ENCODE measurements at places on chromosomes 3 and 15.
A peak's percentile ranks its signal among the peaks of the same experiment; 100 is the strongest.

- no peak for DNase-seq
These were observed 61.6 kb downstream of the DIPK2A start for GRCh38 chr3:144033240-144033589.

DNA sequence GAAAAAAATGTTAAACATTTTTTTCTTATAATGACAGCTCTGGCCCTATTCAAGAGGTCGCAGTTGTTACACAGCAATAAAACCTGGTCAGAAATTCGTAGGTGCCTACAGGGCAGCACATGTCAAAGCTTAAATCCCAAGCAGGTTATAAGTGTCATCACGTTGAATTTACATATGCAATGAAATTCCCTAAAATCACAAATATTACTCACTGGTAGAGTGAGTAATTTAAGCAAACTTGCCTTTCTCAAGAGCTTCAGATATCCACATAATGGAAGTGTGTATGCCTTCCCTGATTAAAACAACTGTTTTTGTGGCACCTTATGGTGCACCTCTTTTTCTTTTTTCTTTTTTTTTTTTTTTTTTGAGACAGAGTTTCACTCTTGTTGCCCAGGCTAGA lies 90.7 kb upstream of the FNDC3B start:
- no peak for DNase-seq

DNA sequence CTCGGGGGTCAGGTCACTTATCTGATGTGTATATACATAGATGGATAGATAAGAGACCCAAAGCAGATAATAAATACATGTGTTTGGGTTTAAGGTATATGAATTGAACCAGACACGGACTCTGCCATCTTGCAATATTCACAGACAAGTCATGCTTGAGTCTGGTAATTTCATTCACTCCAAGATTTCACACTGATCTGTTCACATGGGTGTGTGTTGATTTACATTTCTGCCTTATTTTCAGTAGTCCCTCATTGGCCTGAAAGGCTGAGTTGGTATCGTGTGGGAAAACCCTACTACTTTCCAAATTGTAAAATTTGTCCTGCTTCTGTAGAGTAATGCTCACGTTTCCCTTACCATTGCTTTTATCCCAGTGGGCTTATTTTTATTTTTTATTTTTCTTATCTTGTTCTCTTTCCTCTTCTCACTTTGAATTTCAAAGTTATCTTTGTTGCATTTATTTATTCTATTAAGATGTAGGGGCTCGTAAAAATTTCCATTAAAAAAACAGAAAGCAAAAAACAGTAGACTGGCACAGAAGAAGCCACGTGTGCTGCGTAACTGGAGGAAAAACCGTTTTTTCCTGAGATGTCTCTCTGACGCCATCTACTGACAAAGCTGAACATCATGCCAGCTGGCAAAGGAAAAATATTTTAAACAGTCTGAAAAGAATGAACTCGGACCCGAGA lies 10.8 kb upstream of the MFSD1 start:
- no peak for DNase-seq

GRCh38 chr15:99556011-99556410 lies 9.8 kb upstream of the MEF2A start:
- DNase-seq, result no peak

DNA sequence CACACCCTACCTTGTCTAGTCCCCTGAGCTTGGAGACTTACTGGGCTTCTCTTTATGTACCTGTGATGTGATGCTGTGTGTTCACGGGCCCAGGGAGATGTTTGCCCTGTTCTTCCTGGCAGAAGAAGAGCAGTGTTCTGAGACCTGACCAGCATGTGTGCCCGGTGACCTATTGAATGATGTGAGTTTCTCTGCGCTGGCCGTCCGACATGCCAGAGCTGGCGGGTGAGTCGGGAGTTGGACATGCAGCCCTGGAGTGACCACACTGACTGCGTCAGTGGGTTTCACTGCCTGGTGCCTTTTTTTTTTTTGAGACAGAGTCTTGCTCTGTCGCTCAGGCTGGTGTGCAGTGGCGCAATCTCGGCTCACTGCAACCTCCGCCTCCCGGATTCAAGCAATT lies 42.3 kb downstream of the CGNL1 start:
- no peak for DNase-seq

DNA sequence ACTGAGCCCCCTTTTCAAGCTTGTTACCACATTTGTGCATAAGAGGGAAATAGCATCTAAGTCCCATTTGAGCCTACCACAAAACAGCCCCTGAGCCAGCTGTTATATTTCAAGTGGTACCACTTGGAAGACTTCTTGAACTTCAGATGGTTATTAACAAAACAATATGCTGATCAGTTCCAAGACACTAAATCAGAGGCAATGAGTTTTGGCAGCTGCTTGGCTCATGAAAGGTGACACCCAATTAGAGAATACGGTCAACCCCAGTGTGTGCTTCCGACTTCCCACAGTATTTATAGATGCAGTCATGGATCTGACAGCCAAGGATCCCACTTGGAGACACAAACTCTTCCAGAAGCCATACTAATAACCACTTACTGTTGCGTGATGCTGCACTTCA lies 469.6 kb upstream of the PPP2R3A start:
- no peak for DNase-seq

GRCh38 chr3:48851407-48851806 lies 3.7 kb upstream of the PRKAR2A start:
- DNase-seq, result no peak

DNA sequence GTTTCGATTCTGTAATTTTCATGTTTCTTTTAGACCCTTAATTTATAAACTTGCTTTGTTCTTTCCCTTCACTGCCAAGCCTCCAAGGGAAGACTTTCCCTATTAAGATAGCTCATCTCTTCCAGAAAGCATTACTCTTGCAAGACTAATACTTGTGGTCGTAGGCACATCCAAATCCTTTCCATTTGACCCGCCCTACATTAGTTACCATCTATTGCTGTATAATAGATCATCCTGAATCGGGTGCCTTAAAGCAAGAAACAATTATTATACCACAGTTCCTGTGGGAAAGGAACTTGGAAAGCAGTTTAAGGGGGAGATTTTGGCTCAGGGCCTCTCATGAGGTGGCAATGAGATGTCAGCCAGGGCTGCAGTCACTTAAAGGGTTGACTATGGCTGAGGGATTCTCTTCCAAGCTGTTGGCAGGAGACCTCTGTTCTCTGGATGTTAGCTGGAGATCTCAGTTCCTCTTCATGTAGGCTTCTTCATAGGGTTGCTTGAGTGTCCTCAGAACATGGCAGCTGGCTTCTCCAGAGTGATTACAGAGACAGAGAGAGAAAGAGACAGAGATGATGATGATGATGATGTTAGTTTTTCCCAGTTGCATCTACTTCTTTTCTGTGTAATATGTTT lies 570.4 kb upstream of the TGFBR2 start:
- no peak for DNase-seq

GRCh38 chr3:113436809-113437208 lies 4.5 kb downstream of the CFAP44 start:
- no peak for DNase-seq

GRCh38 chr15:82168757-82169156 lies 93.8 kb downstream of the EFL1 start:
- DNase-seq, result no peak

DNA sequence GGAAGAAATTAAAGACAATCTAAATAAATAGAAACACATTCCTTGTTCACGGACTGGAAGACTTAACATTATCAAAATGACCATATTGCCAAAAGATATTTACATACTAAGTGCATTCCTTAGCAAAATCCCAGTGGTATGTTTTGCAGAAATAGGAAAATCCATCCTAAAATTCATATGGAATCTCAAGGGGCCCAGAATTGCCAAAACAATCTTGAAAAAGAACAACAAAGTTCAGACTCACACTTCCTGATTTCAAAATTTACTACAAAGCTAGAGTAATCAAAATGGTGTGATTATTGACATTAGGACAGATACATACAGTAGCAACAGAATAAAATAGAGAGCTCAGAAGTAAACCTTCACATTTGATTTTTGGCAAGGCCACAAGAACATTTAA lies 515.5 kb downstream of the OCA2 start:
- DNase-seq, result no peak

- DNase-seq, result no peak
These were observed 72.9 kb upstream of the GALNT15 start for GRCh38 chr3:16101295-16102186.

- DNase-seq, result peak; percentile 9
These were observed 326.0 kb upstream of the SGO1 start for GRCh38 chr3:20511863-20512505.

DNA sequence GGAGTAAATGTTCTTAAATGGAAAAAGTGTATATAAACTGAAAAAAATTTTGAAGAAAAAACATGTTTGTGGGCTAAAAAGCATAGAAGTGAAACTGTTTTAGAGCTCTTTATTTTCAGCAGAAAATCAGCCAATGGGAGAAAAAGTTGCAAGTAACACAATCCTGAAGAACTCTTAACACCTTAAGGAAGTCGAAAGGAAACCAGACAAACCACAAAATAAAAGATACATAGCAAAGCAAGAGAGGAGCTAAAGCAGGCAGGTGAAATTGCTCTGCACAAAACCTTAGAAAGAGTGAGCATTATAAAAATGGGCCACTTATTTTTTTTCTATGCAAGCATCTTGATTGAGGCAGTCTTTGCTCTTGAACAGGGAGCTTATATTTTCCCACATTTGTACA lies 300.5 kb downstream of the RAP2B start:
- no peak for DNase-seq

- DNase-seq, result no peak
These were observed 38.6 kb downstream of the HACD2 start for GRCh38 chr3:123546133-123546755.

DNA sequence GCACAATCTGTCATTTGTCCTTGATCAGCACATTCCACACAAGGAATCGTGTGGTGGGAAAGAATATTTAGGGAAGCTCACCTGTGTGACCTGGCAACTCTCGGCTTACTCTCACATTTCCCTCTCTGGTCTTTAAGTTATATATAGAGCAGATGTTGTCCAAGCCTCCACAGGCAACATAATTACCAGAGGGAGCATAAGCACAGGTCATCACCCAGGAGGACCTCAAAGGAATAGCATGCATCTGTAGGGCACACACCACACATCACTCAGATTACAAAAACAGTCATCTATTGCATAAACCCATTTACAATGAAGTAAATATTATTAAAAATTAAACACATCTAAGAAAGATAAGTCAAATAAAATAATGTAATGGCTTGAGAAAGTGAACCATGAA lies 36.5 kb downstream of the GNB4 start:
- DNase-seq, result no peak

DNA sequence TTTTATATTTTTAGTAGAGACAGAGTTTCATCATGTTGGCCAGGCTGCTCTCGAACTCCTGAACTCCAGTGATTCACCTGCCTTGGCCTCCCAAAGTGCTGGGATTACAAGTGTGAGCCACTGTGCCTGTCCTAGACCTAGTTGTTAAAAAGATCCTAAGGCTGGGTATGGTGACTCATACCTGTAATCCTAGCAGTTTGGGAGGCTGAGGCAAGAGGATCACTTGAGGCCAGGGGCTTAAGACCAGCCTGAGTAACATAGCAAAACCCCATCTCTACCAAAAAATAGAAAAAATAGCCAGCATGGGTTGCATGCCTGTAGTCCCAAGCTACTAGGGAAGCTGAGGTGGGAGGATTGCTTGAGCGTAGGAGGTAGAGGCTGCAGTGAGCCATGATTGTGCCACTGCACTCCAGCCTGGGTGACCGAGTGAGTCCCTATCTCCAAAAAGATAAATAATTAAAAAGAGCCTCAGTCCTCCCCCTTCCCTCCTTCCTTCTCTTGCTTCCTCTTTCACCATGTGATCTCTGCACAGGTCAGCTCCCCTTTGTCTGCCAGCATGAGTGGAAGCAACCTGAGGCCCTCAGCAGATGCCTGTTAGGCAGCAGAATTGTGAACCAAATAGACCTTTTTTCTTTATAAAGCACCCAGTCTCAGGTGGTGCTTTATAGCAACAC lies 9.8 kb upstream of the FNDC3B start:
- no peak for DNase-seq

DNA sequence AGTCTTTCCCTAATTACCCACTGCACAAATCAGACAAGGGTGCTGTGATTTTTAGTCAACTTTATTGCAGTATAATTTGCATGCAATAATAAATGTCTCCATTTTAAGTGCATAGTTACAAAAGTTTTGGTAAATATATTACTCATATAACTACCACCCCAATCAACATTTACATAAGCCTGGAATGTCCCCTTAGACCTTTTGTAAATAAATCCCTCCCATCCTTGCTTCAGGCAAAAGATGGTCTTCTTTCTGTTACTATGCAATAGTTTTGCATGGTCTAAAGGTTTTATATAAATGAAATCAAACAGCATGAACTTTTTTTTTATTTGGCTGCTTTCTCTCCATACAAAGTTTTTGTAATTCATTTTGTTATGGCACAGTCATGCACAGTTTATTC lies 235.4 kb downstream of the PYDC2 start:
- DNase-seq, result no peak

GRCh38 chr3:23055733-23056376 lies 147.3 kb upstream of the UBE2E2 start:
- DNase-seq, result peak; percentile 32

- no peak for DNase-seq
These were observed 223.8 kb downstream of the SATB1 start for GRCh38 chr3:18201315-18201714.

DNA sequence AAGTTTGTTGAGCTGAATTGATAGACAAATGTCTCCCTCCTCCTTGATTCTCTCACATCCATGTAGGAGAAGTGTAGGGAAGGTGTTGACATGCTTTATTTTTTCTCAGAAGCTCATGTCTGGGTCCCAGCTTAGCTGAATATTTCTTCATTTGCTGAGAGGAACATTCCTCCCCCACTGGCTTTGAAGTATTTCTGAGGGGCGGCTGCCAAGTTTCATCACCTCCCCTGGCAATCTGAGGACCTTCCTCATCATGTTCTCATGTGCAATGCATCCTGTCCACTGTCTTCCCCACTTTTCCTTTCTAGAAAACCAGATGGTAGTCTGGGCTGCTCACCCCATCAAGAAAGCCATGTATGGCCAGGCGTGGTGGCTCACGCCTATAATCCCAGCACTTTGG lies 168.9 kb upstream of the RGMA start:
- DNase-seq, result no peak

GRCh38 chr15:101175401-101175800 lies 76.4 kb downstream of the CHSY1 start:
- DNase-seq, result no peak

- DNase-seq, result no peak
These were observed 48.7 kb upstream of the CPB1 start for GRCh38 chr3:148778926-148779325.

GRCh38 chr15:67022587-67023105 lies 42.8 kb upstream of the SMAD3 start:
- DNase-seq, result no peak

DNA sequence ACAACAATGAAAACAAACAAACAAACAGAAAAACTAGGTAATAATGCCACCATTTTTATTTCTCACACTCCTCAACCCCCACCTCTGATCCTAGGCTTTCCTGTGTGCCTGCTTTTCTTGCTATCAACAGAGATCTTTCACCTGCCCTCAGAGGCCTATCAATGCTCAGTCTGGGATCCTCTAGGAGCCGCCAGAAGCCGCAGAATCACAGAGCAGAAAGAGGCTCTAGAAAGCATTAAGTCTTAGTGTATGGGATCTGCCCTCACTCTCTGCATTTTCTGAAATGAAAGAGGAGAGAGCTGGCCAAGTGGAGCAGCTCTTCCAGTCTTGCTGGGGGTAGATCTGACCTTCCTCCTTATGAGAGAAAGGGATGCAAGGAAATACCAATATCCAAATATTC lies 306.8 kb downstream of the TUSC7 start:
- DNase-seq, result no peak

- no peak for DNase-seq
These were observed 15.0 kb upstream of the SPTBN5 start for GRCh38 chr15:41908736-41909461.

Data from smooth muscle cell of the brain vasculature (primary cell).